ENCODE measurements at places on chromosomes 5 and 9. TPM values are rescaled to one million over a fixed set of nuclear protein-coding genes. Genes with fewer than 3 reads are reported as not detected.

- H3K36me3 ChIP-seq, result no peaks in the 10 kb centered on the region
- no peak for DNase-seq
- H3K27me3 ChIP-seq, result no peaks in the 10 kb centered on the region
- no peak overlapping the region for H3K27ac ChIP-seq
- no peak overlapping the region for H3K4me3 ChIP-seq
- no peaks in the 10 kb centered on the region for H3K4me1 ChIP-seq
Measured at GRCh38 chr5:81631124-81631523, 119.8 kb downstream of the SSBP2 start.

DNA sequence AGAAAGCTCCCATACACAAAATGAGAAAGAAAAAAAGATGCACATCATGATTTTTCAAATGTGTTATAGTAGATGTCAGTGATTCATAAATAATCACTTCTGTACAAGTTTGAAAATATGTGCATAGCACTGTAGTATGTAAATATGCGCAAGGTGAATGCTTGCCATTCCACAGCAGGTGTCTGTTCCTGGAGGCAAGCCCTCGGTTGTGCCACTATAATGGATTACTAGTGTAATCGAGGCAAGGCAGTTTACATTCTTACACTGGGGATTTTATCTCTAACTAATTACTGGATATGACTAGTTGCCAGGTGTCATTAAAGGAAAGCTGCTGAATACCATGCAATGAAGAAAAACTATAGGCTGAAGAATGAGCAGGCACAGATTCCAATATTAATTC, 93.6 kb downstream of the ARHGEF28 start:
- H3K36me3 ChIP-seq, result no peaks in the 10 kb centered on the region
- DNase-seq, result no peak
- no peak overlapping the region for H3K27ac ChIP-seq
- no peak overlapping the region for H3K4me3 ChIP-seq
- H3K4me1 ChIP-seq, result peaks cover 8% of the 10 kb centered on the region

DNA sequence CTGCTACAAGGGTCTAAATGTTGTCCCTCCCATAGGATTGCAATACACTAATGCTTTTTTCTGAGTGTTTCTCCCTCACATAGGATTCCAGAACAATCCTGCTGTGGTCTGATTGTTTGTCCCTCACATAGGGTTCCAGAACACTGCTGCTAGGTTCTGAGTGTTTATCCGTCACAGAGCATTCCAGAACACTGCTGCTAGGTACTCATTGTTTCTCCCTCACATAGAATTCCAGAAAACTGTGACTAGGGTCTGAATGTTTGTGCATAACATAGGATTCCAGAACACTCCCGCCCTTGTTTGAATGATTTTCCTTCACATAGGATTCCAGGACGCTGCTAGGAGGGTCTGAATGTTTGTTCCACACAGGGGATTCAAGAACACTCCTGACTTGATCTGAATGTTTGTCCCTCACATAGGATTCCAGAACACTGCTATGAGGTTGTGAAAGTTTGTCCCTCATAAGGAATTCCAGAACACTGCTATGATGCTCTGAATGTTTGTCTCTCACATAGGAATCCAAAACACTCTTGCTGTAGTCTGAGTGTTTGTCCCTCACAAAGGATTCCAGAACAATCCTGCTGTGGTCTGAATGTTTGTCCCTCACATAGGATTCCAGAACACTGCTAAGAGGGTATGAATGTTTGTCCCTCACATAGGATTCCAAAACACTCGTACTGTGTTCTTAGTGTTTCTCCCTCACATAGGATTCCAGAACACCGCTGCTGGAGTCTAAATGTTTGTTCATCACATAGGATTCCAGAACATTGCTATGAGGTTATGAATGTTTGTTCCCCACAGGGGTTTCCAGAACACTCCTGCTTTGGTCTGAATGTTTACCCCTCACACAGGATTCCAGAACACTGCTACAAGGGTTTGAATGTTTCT, 213.5 kb downstream of the FOXD4L6 start:
- no peak overlapping the region for H3K4me3 ChIP-seq
- H3K4me1 ChIP-seq, result no peaks in the 10 kb centered on the region
- no peaks in the 10 kb centered on the region for H3K27me3 ChIP-seq
- H3K27ac ChIP-seq, result no peak overlapping the region

DNA sequence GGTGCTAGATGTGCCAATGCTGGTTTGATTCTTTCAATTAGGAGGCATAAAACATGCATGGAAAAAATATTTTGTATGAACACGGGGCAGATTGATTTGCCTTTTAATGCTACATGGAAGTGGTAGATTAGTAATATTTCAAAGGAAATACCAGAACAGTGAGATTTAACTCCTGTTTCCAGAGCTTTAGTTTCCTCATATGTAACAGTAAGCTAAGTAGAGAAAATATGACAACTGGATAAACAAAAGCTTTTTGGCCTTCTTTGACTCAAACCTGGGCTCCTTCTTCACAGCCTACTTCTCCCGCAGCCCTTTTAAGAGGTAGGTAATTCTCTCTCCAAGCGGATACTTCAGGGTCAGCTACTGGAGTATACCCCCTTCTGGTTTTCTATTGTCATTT, 254.2 kb upstream of the TRPC7 start:
- no peaks in the 10 kb centered on the region for H3K36me3 ChIP-seq
- H3K27me3 ChIP-seq, result no peaks in the 10 kb centered on the region
- no peak overlapping the region for H3K27ac ChIP-seq
- no peak overlapping the region for H3K4me3 ChIP-seq
- no peak for DNase-seq
- H3K4me1 ChIP-seq, result no peaks in the 10 kb centered on the region

- DNase-seq, result peak; percentile 86
- H3K36me3 ChIP-seq, result no peaks in the 10 kb centered on the region
- no peaks in the 10 kb centered on the region for H3K27me3 ChIP-seq
- H3K27ac ChIP-seq, result peak overlapping the region; percentile 97
- peaks cover 22% of the 10 kb centered on the region for H3K4me1 ChIP-seq
Measured at GRCh38 chr9:128921881-128922763, 1.3 kb downstream of the PHYHD1 start.

DNA sequence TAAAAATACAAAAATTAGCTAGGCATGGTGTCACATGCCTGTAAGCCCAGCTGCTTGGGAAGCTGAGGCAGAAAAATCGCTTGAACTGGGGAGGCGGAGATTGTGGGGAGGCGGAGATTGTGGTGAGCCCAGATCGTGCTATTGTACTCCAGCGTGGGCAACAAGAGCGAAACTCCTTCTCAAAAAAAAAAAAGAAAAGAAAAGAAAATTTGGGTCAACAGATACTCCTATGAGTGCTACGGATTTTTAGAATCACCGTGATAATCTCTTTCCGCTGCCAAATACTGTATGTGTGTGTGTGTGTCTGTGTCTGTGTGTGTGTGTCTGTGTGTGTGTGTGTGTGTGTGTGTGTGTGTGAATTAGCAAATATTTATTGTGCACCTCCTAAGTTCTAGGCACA, 64.4 kb downstream of the ARRDC3 start:
- no peak for DNase-seq
- no peak overlapping the region for H3K4me3 ChIP-seq
- no peaks in the 10 kb centered on the region for H3K27me3 ChIP-seq
- no peaks in the 10 kb centered on the region for H3K36me3 ChIP-seq
- peaks cover 3% of the 10 kb centered on the region for H3K4me1 ChIP-seq
- no peak overlapping the region for H3K27ac ChIP-seq

DNA sequence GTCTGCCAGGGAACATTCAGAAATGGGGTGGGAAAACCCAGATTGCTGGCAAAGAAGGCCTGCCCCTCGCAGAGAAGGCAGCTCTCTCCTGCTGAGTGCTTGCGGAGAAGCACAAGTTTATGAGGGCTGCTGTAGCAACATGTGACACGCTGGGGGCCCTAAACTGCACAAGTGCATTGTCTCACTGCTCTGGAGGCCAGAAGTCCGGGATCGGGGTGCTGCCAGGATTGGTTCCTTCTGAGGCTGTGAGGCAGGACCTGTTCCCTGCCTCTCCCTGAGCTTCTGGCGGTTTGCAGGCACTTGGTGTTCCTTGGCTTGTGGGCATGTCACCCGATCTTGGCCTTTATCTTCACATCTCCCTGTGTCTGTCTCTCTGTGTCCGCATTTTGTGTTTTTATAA, 75.6 kb upstream of the NEURL1B start:
- no peaks in the 10 kb centered on the region for H3K4me1 ChIP-seq
- no peaks in the 10 kb centered on the region for H3K27me3 ChIP-seq
- no peak overlapping the region for H3K4me3 ChIP-seq

DNA sequence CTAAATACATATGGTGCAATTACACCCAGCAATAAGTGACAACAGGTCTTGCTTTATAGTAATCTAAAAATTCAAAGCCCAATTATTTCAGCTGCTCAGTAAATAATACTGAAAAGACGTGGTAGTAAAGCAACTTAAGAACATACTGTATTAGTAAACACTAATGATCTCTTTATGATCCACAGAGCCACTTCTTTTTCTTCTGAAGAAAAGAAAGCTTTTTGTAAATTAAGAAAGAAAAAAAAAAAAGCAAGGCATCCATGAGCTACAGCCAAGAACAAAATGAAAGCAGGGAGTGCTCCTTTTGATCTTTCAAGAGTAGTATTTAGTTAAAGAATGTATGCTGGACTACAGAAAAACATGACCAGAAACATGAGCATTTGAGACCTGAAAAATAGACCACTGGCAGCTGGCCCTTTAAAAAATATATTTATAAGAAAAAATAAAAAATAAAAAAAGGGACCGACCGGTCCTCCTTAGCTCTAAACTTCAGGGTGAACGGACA, 348.7 kb downstream of the GLIS3 start:
- no peaks in the 10 kb centered on the region for H3K27me3 ChIP-seq
- no peaks in the 10 kb centered on the region for H3K36me3 ChIP-seq
- no peak overlapping the region for H3K4me3 ChIP-seq
- H3K27ac ChIP-seq, result no peak overlapping the region
- DNase-seq, result no peak
- H3K4me1 ChIP-seq, result peaks cover 13% of the 10 kb centered on the region

- H3K36me3 ChIP-seq, result no peaks in the 10 kb centered on the region
- no peaks in the 10 kb centered on the region for H3K27me3 ChIP-seq
- H3K27ac ChIP-seq, result no peak overlapping the region
- no peak overlapping the region for H3K4me3 ChIP-seq
- H3K4me1 ChIP-seq, result no peaks in the 10 kb centered on the region
Measured at GRCh38 chr5:6436715-6437331, 11.8 kb upstream of the UBE2QL1 start.

DNA sequence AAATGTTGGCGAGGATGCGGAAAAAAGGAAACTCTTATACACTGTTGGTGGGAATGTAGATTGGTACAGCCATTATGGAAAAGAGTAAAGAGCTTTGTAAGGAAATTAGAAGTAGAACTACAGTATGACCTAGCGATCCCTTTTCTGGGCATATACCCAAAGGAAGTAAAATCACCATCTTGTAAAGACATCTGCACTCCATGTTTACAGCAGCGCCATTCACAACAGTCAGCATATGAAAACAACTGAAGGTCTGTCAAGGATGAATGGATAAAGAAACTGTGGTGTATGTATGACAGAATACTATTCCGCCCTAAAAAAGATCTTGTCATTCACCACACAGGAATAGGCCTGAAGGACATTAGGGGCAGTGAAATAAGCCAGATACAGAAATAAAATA, 27.7 kb upstream of the SLC25A51 start:
- DNase-seq, result no peak
- no peak overlapping the region for H3K27ac ChIP-seq
- no peak overlapping the region for H3K4me3 ChIP-seq
- H3K4me1 ChIP-seq, result no peaks in the 10 kb centered on the region

GRCh38 chr5:63286724-63287123, 675.5 kb downstream of the HTR1A start:
- no peak overlapping the region for H3K4me3 ChIP-seq
- no peaks in the 10 kb centered on the region for H3K27me3 ChIP-seq
- no peak overlapping the region for H3K27ac ChIP-seq
- H3K4me1 ChIP-seq, result no peaks in the 10 kb centered on the region
- no peak for DNase-seq

- H3K4me3 ChIP-seq, result no peak overlapping the region
- H3K27me3 ChIP-seq, result no peaks in the 10 kb centered on the region
- H3K27ac ChIP-seq, result no peak overlapping the region
- no peak for DNase-seq
- H3K4me1 ChIP-seq, result peaks cover 4% of the 10 kb centered on the region
Measured at GRCh38 chr9:13587571-13587970, 308.1 kb upstream of the MPDZ start.

GRCh38 chr9:131304676-131305355, 15.3 kb downstream of the PLPP7 start:
- H3K36me3 ChIP-seq, result no peaks in the 10 kb centered on the region
- H3K4me3 ChIP-seq, result no peak overlapping the region
- no peaks in the 10 kb centered on the region for H3K4me1 ChIP-seq
- H3K27me3 ChIP-seq, result no peaks in the 10 kb centered on the region

DNA sequence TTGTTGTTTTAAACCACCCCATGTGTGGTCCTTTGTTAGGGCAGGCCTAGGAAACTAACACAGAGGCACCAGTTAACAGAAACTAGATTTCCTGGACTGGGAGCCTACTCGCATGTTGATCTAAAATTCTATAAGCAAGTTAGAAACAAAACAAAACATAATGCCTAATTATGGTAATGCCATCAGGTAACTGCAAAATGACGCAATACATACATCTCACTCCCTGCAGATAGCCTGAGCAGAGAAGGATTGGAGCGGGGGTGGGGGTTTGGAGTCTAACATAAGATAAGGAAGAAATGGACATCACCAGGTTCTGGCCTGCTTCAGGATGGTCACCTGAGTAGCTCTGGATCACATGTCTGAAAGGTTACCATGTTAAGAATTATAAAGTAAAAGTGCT, 113.4 kb upstream of the CTSL start:
- H3K27me3 ChIP-seq, result no peaks in the 10 kb centered on the region
- DNase-seq, result no peak
- H3K4me3 ChIP-seq, result no peak overlapping the region
- H3K4me1 ChIP-seq, result peaks cover 11% of the 10 kb centered on the region
- no peak overlapping the region for H3K27ac ChIP-seq
- H3K36me3 ChIP-seq, result no peaks in the 10 kb centered on the region

GRCh38 chr5:181170996-181171395, 23.6 kb downstream of the OR2V2 start:
- H3K27me3 ChIP-seq, result peaks cover 6% of the 10 kb centered on the region
- H3K4me3 ChIP-seq, result no peak overlapping the region
- H3K4me1 ChIP-seq, result no peaks in the 10 kb centered on the region
- H3K27ac ChIP-seq, result no peak overlapping the region

DNA sequence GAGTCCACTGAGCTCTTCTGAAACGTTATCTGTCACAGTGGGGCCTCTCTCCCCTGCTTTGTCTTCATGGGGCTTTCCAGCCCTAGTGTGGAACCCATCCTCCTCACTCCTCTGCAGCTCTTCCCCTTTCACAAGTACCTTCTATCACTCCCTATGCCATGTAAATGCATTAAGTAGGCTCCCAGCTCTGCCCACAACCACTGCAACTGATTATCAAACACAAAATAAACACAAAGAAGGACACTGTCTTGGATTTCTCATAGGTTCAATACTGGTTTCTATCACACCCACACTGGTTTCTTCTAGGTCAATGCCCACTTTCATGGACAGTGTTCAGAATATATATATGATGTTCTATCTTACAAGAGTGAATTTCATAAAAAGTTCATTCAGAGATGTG, 139.4 kb downstream of the GNAQ start:
- H3K4me3 ChIP-seq, result no peak overlapping the region
- no peaks in the 10 kb centered on the region for H3K36me3 ChIP-seq
- no peaks in the 10 kb centered on the region for H3K4me1 ChIP-seq

Gene TTC33
- polyA plus RNA-seq, result 10.6 TPM

Gene IZUMO3
- not detected for polyA plus RNA-seq

Gene GADD45G
- polyA plus RNA-seq, result 0.60 TPM

Gene SLC34A1
- polyA plus RNA-seq, result not detected

Gene PDCD1LG2
- polyA plus RNA-seq, result 0.70 TPM

Gene FAXDC2
- polyA plus RNA-seq, result 120 TPM

Gene LECT2
- not detected for polyA plus RNA-seq

Gene ORM2
- polyA plus RNA-seq, result 0.52 TPM

Gene DPH7
- 38.2 TPM for polyA plus RNA-seq

Gene GABRA6
- not detected for polyA plus RNA-seq

Gene PDGFRB
- 111 TPM for polyA plus RNA-seq
